Hair follicle dermal papilla cell (primary cell): ENCODE measurements at places on chromosomes 3 and 15. TPM values are rescaled to one million over a fixed set of nuclear protein-coding genes. Genes with fewer than 3 reads are reported as not detected.

The WDR93 gene
- not detected in 2 replicates for total RNA-seq

The GOLGA8J gene
- not detected in 2 replicates for total RNA-seq

The APBA2 gene
- 8.7 and 21.1 TPM in 2 replicates for total RNA-seq

The PPARG gene
- 14.8 and 20.8 TPM in 2 replicates for total RNA-seq

The PPP1R14D gene
- total RNA-seq = not detected in 2 replicates
